ENCODE measurements at places on chromosomes 3 and 15. TPM values are rescaled to one million over a fixed set of nuclear protein-coding genes. Genes with fewer than 3 reads are reported as not detected.

- DNase-seq: peak; percentile 28
Observed at GRCh38 chr3:44355362-44356033, 16.9 kb downstream of the TCAIM start.

DNA sequence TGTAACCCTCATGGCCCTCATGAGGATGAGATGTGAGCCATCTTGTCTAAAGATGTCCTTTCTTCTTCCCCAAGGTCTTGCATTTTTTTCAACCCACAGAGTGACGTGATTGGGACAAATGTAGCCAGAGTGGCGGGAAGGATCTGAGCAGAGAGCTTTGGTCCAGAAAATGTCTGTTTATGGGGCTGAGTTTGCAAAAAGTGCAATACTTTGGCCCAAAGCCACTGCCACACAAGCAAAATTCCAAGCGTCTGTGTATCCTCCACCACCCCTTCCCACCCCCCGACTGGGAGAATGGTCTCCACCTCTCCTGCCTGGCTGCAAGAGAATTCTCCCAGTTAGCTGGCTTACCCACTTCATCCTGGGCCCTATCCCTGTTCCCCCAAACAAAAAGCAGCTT lies 246.9 kb upstream of the LRIG1 start:
- no peak for DNase-seq

DNA sequence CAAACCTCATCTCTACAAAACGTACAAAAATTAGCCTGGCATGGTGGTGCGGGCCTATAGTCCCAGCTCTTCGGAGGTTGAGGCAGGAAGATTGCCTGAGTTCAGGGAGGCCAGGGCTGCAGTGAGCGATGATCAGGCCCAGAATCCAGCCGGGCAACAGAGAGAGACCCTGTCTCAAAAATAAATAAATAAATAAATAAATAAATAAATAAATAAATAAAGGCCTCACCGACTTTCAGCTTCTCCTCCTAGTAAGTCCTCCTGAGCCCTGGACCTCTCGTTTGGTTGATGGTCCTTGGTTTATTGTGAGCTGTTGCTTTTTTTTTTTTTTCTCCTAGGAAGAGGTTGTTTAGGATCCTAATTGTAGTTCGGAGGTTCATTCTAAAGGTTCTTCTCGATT lies 25.1 kb downstream of the WDR73 start:
- no peak for DNase-seq

GRCh38 chr15:35728219-35728940 lies 182.4 kb upstream of the DPH6 start:
- DNase-seq: no peak

DNA sequence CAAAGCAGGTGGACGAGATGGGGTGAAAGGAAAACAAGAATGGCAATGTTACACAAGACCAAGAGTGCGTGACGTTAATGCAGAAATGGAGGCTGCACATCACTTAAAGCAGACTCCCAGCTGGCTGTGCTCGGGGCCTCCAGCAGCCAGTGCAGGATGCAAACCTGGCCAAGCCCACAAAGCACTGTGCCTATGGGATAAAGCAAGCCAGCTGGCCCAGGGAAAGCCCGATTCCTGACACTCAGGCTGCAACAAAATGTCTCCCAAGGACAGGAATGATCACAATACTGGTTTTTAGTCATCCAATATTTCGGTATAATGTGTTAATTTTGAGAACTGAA lies 86.2 kb downstream of the SEC22A start:
- no peak for DNase-seq

The GOLGA8H gene
- total RNA-seq: 0.41 TPM

Measured in frontal cortex (tissue), 4 donors.